ENCODE measurements at places on chromosomes 16 and 17.
A peak's percentile ranks its signal among the peaks of the same experiment; 100 is the strongest.

- no peak for DNase-seq
These were observed 196.4 kb upstream of the KIF2B start for GRCh38 chr17:53626286-53626685.

GRCh38 chr17:36899250-36900159 lies 37.8 kb upstream of the LHX1 start:
- no peak for DNase-seq

DNA sequence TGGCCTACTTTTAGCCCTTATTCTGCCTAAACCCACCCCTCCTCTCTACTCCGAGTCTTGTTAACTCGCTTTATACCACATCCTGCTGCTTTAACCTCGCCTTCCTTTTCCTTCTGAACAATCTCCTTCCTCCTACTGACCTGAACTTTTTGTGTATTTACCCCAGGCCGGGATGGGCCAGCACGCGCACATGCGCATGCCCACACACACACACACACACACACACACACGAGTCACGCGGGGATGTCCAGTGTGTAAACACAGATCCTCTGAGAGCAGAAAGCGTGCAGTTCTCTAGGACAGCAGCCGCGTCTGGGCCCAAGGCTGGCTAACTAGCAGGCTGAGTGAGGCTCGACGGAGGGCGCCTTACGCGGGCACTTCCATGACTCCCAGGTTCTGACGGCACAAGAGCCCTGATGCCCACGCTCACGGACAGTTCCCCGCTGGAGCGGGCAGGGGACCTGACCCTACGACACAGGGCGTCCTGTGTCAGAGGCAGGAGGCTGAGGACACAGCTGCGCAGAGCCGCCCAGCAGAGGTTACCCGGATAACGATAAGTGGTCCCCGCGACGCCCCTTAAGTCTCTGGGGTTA lies 610 bp downstream of the PIK3R5 start:
- peak; percentile 58 for DNase-seq

DNA sequence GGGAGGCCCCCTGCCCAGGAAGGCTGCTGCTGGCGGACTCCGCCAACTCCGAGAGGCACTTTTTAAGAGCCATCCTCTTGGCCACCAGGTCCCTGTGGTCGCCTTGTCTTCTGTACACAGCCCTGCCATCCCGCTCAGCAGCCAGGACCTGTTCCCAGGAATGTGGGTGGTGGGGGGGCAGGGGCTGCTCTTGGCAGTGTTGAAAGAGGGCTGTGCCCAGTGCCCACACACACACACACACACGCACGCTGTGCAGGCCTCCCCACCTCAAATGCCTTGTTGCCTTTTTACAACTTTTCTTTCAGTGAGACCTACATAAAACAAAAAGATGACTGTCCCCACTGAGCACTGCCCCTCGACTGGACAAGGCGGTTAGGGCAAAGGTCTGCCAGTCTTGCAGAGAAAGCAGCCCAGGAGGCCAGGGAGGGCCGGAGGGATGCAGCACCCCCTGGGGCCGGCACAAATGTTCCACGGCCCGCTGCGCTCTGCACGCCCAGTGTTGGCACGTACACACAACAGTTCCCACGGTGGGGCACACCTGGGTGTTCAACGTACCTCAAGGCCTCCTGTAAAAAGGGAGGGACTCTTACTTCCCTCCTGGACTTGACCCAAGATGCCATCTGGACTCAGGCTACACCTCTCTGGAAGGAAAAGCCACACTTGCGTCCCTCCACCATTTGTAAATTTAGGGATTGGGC lies 18.5 kb upstream of the PITPNA start:
- DNase-seq, result no peak

DNA sequence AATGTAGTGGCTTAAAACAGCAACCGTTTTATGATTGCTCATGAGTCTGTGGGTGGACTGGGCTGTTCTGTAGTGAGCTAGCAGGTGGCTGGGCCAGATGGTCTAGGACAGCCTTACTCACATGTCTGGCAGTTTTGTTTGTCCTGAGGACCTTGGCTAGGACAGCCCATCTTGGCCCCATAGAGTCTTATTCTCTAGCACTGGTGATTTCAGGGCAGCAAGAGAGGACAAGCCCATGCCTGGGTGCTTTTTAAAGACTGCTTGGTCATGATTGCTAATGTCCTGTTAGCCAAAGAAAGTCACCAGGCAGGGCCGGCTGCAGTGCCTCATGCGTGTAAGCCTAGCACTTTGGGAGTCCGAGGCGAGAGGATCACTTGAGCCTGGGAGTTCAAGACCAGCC lies 139.8 kb downstream of the KATNIP start:
- no peak for DNase-seq
